Pulmonary artery endothelial cell (primary cell): ENCODE measurements at places on chromosomes 2 and 18. TPM values are rescaled to one million over a fixed set of nuclear protein-coding genes. Genes with fewer than 3 reads are reported as not detected.

- DNase-seq = no peak
Observed at GRCh38 chr2:1997409-1997808, 253.1 kb upstream of the PXDN start.

DNA sequence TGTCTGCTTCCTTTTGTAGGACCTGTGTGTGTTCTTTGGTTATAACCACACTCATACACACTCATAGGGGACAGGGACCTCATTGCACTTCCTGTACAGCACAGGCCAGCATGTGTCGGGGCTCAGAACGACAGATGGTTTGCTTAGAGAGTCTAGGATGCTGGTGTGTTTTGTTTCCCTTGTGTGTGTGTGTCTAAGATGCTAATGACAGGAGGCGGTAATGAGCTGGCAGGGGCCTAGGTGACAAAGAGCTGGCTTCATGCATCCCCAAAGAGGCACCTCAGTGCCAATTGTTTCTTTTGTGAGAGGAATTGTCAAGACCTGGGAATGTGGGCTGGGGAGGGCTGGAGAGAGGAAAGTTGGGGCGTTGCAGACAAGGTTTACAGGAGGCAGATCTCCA, 66.6 kb downstream of the CELF4 start:
- no peak for DNase-seq

GRCh38 chr2:16170675-16171424, 230.5 kb downstream of the MYCN start:
- DNase-seq = no peak

DNA sequence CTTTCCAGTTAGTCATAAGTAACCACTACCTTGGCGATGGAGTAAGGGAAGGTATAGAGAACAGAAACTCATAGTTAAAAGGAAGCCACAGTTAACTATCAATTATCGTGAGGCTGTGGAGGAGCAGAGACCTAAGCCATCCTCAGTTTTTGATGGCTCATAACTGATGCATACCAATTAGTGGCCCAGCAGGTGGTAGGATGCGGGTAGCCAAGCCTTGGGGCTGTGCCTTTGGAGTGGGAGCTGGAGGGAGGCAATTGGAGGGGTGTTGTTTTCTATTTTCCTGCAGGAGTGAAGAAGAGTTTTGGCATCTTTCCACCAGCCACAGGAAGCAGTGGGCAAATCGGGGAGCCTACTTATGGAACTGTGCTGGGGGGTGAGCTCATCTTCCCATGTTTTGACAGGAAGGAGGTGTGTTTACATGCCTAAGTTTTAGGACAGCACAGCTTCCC, 194.8 kb downstream of the TPGS2 start:
- DNase-seq = no peak

DNA sequence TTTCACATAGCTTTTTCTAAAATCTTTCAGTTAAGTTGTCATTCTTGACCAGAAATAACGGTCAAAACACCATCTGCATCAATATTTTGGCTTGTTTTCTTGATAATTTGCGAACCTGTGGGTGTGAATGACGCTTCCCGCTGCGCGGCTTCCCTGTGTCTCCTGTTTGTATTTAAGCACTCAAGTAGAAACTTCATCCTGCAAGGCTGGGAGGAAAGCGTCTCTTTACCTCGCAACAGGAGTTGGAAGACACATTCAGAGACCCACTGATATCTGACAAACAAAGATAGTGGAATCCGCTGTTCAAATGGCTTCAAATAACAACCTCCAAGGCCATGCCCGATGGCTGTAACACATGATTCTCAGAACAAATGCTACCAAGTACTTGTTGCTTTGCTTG, 704.9 kb downstream of the DCDC2C start:
- DNase-seq = no peak

The RBKS gene
- total RNA-seq = 0.67 and 0.79 TPM in 2 replicates
